KBM-7 (cell line): ENCODE measurements at places on chromosomes 12 and 14.
A peak's percentile ranks its signal among the peaks of the same experiment; 100 is the strongest.

- DNase-seq: no peak
These were observed 4.9 kb downstream of the AACS start for GRCh38 chr12:125070112-125070511.

DNA sequence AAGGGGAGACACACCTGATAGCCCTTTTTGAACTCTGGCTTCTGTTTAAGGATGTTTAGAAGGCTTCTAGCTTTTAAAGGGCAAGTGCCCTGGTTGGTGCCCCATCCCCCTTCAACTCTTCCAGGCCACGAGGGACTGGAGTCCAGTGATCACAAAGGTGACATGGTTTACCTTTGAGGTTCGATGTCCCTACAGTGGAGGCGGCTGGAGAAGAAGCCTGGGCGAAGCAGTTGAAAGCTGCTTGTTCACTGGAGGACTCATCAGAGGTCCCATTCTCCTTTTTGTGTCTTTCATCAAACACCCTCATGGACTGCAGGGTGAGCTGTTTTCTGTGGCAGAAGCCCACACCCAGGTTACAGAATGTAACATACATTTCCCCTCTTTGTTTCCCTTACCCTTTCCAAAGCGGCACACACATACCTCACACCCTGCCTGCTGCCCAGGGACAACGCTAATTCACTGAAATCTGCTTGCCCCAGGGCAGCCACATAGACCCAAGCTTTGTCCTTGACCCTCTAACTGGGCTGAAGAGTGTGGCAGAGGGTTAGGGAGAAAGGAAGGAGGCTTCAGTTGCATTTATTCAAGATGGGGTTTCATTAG lies 7.7 kb downstream of the TBX3 start:
- no peak for DNase-seq

GRCh38 chr14:29709490-29709889 lies 218.2 kb downstream of the PRKD1 start:
- no peak for DNase-seq

DNA sequence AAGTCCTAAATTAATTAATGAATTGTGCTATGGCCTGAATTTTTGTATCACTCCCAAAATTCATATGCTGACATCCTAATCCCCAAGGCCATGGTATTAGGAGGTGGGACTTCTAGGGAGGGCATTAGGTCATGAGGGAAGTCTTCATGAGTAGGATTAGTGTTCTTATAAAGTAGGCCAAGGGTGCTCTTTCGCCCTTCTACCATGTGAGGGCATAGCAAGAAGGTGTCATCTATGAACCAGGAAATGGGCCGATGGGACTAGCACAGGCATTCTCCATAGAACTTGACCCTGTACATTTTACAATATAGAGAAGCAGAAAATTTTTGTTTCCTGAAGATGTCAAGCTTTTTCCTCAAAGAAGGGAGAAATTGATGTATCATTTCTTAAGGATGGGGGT lies 12.5 kb downstream of the SYT10 start:
- peak; percentile 2 for DNase-seq

DNA sequence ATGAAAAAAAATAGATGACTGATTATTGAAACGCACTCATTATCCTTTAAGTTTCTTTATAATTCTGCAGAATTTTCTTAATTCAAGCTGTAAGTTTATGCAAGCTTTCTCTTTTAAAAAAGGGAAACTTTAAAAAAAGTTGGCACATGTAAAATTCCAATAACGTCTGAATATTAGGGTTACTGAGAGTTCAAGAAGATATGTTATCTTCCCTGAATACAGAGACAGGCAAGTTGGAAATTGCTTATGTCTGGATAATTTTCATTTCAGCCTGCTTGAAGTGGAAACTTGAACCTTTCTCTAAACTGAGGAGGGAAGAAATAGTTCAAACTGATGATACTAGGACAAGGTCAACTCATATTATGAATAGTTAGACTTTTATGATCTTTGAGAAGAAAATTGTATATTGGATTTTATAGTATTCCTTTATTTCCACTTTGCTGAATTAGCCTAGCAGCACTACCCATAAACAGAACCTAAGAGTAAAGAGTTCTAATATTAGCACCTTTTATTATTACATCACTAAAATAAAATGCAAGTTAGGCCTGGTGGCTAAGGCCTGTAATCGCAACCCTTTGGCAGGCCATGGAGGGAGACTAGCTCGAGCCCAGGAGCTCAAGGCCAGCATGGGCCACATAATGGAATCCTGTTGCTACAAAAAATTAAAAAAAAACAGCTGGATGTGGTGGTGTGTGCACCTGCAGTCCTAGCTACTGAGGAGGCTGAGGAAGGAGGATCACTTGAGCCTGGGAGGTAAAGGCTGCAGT lies 288.0 kb downstream of the TRHDE start:
- no peak for DNase-seq

DNA sequence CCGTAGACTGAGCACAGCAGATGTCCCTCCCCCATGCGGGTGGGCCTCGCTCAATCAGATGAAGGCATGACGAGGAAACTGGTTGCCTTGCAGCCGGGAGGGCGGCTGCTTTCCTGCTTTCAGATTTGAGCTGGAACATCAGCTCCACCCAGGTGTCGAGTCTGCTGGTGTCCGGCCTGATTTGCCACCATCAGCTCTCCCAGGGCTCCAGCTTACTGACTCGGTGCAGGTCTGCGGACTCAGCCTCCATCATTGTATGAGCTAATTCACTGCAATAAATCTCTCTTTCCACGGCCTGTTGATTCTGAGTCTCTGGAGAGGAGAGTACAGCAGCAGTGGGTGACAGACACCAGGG lies 156.2 kb downstream of the KIF26A start:
- no peak for DNase-seq

DNA sequence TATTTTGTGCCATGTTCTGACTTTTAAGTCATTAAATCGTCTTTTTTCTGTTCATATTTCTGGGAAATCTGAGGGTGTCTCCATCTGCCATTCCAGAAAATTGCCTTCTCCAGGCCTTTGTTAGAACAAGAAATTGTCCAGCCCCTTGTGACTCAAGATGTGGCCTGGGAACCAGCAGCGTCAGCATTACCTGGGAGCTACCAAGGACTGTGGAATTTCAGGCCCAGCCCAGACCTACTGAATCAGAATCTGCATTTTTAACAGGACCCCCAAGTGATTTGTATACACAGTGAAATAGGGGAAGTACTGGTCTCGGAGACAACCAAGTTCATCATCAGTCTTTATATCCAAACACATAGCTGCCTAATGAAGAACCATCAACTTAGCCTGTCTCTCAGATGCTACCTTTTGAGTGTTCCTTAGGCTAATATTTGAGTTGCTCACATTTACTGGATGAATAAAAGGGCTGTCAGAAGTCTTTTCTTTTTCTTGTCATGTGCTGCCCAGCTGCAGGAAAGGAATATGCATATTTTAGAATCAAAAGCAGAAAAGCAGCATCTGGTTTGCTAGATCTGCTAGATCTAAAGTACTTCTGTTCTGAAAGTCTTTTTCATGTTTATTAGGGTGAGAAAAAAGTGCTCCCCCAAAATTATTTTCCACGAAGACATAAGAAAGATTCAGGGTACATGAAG lies 21.2 kb downstream of the GPHB5 start:
- DNase-seq: no peak

DNA sequence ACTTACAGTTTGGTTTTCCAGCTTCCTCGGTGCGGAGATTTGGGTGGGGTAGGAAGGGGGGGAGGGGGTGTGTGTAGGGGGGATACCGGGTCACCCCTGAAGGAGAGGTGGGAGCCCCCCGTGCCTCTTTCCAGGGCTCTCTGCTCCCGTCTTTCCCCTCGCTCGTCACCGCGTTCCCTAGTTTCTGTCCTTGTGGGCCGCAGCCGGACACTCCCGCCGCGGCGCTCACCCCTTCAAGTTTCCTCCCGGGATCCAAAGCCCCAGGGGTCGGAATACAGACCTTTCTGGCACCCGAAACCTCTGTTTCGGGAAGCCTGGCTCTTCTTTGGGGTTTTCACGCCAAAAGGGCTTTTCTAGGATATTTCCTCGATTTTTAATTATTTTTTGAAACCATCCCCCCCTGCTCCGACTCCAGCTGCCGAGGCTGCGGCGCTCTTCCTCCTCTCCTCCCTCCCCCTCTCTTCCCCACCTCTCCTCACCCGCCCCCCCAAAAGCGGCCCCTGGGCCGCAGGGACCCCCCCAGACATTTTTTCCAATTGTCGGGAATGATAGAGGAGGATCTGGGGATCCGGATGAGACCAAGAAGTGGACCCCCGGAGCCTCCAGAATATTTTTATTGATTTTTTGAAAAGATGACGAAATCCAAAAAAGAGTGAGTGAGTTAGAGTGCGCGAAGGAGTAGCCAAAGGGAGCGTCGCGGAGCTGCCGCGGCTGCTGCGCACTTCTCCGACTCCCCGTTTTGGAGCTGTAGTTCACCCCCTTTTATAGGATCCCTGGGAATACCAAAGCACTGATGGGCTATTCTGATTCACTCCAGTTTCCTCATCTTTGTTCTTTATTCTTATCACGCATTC lies 1.7 kb downstream of the CCND2 start:
- no peak for DNase-seq

GRCh38 chr12:50618864-50619609 lies 114.3 kb downstream of the DIP2B start:
- no peak for DNase-seq

DNA sequence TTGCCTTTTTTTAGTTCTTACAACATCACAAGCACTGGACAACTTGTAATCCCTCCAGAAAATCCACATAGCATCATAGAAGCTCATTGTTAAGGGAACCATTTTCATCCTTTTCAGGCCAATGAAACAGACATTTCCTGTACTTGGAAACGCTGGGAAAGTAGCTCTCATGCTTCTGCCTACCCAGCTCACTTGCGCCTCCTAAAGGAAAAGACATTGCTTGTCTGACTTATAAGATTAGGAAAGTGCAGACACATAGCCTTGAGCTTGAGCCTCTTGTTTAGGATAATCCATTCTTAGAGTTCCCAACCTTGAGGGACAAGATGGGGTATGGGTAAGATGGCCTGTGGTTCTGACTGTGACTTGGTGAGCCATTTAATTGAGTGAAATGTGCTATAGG lies 589.5 kb downstream of the NOVA1 start:
- peak; percentile 15 for DNase-seq

- DNase-seq: no peak
These were observed 276.9 kb downstream of the CACNA1C start for GRCh38 chr12:2329661-2330210.

DNA sequence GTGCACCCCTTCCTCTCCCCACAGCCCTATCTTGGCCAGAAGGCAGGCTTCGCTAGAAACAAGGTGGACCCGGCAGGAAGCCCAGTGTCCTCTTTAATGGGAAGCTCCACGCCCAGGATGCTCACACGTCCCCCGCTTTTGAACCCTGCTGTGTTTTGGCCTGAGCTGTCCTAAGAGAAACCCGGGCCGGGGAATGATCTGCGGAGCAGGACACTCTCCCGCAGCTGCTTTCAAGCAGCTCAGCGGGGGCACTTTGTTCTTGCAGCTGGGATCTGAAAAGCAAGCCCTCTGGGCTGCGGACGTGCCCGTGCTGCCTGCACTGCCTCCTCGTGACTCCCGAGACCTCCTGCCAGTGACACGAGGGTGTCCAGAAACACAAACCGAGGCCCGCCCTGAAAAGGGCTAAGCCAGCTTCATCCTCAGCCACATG lies 30.0 kb downstream of the SCARB1 start:
- DNase-seq: no peak

DNA sequence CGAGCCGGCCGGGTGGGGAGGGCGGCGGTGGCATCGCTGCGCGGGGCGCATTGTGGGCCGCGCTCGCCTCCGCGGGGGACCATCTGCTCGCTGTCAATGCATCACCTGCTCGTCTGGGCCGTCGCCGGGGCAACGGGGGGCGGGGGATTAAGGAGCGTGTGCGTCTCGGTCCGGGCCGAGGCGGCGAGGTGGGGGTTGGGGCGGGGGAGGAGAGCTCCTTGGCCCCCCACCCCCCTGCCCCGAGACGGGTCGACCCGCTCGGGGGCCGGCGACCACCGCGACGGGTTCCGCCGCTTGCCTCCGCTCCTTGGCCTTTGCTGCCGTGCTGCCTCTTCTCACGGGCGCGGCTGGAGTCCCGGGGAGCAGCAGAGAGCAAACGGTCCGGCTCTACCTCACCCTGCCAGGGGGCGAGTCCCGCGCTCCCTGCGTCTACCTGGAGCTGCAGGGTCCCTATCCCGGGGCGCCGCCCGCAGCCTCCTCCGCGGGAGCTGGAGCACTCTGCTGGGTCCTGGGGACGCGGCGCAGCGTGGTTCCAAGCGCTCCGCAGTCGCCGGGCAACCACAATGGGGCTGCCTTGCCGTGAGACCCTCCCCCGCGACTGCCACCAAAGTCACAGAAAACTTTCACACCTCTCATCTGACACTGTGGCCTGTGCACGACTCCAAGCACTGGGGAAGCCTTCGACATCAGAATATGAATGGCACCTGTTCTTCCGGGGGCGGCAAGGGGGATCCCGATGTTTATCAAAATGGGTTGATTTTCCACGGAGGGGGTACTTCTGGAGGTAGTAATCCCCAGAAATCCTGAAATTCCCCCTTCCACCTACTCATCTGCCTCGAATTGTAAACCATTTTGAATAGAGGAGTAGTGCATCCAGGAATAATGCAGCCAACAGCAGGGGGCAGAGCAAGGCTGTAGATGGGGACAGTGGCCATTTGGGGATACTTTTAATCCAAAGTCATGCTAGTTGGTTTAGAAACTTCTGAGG lies at the start of gene C12orf42:
Gene C12orf42 (minus strand): TSS at position 500 of the 988 bp plus-strand sequence. CDS start 17,542 bp downstream, outside the sequence.
- DNase-seq: peak; percentile 78

DNA sequence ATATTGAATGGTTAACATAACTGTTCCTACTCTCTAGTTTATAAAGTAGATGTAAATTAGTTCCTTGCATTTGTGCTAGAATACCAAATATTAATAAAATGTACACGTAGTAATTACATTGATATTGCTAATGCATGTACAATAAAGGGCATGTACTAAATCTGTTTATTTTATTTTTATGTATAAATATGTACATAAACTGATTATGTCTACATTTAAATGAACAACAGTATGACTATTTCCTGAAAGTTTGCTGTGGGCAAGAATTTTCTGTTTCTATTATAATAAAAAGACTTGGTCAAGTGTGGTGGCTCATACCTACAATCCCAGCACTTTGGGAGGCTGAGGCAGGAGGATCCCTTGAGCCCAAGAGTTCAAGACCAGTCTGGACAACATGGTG lies 257.2 kb upstream of the FOXN3 start:
- DNase-seq: no peak

GRCh38 chr12:64522807-64523206 lies 70.9 kb downstream of the TBK1 start:
- DNase-seq: no peak

DNA sequence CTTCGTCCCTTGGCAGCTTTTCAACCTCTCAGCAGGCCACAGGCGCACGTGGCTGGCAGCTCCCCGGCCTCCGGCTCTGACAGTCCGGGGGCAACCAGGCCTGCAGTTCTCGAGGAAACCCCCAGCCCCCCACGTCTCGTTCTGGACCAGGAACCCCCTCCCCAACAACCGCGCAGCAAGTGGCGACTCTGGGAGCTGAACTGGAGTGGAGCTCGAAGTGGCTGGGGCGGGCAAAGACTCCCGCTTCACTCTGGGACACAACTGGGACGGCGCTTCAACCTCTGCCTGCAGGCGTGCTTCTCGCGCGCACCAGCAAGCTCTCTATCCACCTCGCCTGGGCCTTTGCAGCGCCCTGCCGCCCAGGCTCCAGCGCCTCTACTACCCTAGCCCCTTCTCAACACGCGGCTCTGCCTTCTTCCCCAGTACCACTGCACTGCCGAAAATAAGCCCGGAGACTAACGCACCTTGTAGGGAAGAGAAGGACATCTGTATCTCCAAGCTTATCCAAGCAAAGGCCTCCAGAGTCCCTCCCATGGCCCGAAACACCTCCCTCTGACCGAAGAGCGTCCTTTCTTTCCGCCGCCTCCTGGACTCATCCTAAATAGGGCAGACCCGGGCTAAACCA lies 2.4 kb upstream of the NKX2-1 start:
- DNase-seq: no peak

- DNase-seq: no peak
These were observed 282.7 kb downstream of the AKAP6 start for GRCh38 chr14:32611752-32612151.

GRCh38 chr14:81392052-81392451 lies 8.1 kb downstream of the STON2 start:
- DNase-seq: no peak
